Activated CD8-positive, alpha-beta memory T cell treated with anti-CD3 and anti-CD28 coated beads for 1 hour (primary cell): ENCODE measurements at places on chromosomes 7 and 10.

- no peak for DNase-seq
Measured at GRCh38 chr10:62492012-62492869, 118.1 kb downstream of the ZNF365 start.

DNA sequence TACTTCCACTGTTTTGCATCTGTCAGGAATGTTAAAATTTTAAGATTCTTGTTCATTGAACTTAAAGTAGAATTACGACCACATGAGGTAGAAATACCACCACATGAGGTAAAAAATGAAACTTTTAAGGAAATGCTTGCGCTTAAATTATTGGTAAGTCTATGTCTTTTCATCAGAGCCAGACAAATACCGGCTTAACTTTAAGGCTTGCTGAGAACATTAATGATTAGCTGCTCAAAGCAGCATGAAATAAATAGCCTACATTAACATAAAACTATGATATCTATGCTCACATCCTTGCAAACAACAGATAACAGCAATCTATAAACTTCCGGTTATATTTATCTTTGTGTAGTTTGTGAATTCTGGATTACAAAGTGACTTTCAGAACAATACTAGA is 26.9 kb upstream of the SCIN start:
- DNase-seq, result no peak

DNA sequence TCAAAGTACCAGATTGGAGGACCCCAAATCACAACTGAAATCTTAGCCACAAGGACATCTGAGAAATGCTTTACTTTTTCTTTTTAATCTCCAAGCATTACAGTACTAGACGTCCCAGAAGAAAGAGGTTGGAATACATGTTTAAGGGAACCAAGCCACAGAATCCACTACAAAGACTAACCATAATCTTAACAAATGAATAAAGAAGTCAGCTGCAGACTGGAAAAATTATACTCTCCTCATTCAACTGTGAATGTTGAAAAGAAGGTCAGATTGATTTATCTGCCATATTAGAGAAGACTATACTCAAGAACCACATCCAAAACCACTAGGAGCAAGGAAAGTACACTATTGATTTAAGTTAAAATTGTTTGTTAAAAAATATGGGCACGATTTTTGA is 102.1 kb upstream of the ABCB5 start:
- no peak for DNase-seq

DNA sequence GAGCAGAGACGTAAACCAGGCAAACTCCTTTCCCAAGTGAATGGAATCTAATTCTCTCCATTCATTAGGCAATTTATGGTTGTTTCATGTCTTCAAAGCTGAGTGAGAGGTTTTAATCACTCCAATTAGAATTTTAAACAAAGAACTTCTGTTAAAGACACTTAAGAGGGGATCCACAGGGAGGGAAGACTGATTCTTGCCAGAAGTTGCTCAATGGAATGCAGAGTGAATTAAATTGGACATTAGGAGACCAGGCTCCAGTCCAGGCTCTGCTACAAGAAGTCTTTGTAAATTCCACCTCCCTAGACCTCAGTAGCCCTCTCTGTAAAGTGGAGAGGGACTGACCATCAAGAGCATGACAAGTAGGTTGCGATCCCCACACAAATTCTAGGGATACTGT is 130.7 kb upstream of the TMEM72 start:
- DNase-seq, result no peak

DNA sequence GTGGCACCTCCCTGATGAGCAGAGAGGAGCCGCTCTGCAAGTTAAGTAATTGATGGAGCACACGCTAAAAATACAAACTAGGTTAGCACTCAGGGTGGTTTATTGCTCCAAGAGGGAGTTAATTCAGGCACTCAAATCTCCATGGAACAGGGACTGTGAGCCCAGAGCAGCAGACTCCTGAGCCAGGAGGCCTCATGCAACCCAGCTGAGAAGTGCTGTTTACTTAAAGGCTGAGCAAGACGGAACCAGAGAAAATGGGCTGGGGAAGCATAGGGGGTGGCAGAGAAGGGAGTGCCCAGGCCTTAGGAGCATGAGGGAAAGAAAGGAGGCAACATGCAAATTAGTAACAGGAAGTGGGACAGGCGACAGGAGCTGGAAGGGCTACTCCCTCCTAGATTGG is 174.1 kb downstream of the KCNMA1 start:
- DNase-seq, result no peak

- DNase-seq, result no peak
Measured at GRCh38 chr7:106883456-106884026, 18.5 kb downstream of the PIK3CG start.

DNA sequence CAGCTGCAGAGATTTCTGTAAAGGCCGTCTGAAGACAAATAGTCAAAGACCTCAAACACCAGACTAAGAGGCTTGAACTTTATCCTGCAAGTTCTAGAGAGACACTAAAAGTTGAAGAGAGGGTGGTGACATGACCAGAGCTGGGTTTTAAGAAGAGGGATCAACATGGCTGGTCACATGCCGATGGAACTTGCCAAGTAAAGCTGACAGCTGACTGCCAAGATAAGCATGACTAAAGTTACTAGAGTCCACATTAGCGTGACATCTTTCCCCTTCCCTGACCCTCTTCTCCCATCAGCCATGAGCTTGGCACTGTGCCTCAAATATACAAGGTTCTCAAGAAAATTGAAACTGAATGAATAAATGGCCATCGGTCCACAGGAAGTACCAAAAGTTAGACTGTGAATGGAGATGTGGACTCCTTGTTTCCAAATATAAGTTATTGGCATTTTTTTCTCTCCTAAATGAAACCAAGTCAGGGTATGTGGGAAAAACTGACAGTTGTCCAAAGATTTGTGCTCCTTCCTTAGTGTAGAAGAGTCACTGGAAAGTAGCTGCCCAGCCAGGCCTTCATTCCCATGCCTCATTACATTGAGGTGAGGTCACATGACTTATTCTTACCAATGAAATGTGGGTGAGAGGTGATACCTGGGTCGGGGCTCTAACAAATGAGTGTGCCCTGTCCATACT is 24.5 kb downstream of the XPNPEP1 start:
- no peak for DNase-seq

GRCh38 chr7:157010588-157011332 is at the start of gene MNX1:
Gene MNX1 (minus strand): TSS chr7:157010663. CDS start chr7:157010350, 313 bp downstream.
- DNase-seq, result no peak

DNA sequence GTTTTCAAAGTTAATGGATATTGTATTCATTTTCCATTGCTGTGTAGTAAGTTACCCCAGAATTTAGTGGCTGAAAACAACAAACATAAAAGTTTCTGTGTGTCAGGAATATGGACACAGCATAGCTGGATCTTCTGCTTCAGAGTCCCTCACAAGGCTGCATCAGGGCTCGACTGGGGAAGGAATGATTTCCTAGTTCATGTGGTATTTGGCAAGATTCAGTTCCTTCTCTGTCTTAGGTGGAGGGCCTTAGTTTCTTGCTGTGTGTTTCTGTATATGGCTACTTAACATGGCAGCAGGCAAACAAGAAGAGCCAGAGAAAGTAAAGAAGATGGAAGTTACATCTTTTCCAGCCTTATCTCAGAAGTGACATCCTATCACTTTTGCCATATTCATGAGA is 51.1 kb downstream of the TPST1 start:
- no peak for DNase-seq

GRCh38 chr7:15709978-15710377 is 23.5 kb upstream of the MEOX2 start:
- no peak for DNase-seq

DNA sequence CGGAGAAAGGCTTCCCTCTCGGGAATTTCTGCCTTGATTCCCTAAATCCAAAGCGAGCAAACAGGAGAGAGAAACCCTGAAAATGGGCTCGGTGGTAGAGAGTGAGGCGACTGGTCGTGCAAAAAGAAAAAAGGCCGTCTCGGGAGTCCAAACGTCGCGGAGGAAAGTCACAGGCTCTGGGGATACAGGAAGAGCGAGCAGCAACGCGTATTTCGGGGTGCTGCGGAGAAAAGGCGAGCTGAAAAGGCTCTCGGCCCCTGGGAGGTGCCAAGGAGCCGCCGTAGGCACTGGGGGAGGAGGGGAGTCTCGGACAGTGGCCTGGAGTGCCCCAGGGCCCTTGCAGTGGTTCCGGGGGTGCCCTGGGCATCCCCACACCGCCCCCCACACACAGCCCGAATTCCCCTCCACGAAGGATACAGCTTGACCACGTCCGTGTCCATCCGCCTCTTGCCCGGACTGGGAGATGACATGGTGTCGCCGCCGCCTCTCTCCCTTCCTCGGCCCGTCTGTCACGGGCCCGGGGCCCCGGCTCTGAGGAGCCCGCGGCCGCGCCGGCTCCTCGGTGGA is 591 bp downstream of the UBE2H start:
- DNase-seq, result peak; percentile 6

DNA sequence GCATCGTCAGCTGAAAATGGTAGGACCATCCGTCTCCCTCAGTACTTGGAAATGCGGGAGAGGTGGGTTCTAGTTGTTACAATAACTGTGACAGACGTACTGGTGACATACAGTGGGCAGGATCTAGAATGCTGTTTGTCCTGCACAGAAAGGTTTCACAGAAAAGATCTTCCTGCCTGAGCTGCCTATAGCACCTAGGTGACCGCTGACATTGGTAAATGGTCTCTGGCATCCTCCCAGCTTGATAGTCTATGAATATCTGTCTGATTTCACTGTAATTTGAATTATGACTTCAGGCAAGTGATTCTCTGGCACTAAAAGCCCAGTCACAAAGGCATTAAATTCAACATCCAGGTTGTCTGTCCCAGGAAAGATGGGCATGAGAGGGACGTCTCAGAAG is 38.2 kb upstream of the CCDC3 start:
- DNase-seq, result no peak

GRCh38 chr10:101781984-101782810 is 1.0 kb downstream of the NPM3 start:
- DNase-seq, result no peak

DNA sequence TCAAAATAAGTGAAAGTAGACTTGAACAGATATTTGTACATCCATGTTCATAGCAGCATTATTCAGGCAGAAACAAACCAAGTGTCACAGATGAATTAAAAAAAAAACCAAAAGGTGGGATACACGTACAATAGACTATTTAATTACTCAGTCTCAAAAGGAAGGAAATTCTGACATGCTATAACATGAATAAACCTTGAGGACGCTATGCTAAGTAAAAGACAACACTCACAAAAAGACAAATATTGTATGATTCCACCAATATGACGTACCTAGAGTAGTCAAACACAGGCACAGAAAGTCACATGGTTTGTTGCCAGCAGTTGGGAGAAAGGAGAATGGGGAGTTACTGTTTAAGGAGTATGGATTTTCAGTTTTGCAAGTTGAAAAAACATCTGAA is 18.0 kb upstream of the CFAP70 start:
- DNase-seq, result no peak

GRCh38 chr7:25726781-25727311 is 425.2 kb upstream of the NFE2L3 start:
- no peak for DNase-seq
